ENCODE measurements at places on chromosomes 11 and 22.

GRCh38 chr11:32224580-32224979, 133.7 kb downstream of the RCN1 start:
- DNase-seq = no peak

DNA sequence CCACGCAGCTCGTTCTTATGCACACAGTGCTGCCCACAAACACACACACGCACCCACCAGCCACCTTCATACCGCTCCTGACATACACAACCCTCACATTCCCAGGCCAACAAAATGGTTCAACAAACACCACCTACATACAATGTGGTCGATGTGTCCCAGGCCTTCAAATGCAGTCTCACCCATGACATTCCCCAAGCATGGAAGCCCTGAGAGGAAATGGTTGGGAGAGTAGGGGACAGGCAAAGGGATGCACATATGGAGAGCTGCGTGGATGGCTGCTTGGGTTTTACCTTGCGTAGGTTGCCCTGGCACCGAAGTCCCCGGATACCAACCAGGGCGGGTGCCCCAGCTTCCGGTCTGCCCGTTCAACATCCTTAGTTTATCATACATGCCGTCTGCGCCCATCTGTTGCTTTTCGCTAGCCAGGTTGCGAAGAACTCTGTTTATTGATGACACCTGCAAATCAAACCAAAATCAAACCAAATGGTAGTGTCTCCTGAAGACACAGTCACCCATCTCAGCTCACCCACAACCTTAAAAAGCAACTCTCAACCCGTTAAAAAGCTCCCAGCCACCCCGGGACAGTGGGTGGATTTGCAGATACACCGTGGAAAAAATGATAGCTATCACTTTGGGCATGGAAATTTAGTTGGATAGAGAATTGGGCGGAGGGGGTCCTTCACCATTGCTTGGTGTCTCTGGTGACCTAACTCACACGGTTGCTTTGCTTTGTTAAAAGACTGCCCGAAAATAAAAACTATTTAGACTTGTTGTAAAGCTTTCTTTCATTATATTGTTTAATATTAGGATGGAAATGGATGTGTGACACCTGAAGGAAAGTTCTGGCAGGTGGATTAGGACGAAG, 10.5 kb downstream of the PAX6 start:
- DNase-seq = no peak

GRCh38 chr11:80424012-80424695, 983.3 kb upstream of the TENM4 start:
- no peak for DNase-seq

GRCh38 chr22:25067851-25068421, 115.4 kb downstream of the KIAA1671 start:
- DNase-seq = no peak

DNA sequence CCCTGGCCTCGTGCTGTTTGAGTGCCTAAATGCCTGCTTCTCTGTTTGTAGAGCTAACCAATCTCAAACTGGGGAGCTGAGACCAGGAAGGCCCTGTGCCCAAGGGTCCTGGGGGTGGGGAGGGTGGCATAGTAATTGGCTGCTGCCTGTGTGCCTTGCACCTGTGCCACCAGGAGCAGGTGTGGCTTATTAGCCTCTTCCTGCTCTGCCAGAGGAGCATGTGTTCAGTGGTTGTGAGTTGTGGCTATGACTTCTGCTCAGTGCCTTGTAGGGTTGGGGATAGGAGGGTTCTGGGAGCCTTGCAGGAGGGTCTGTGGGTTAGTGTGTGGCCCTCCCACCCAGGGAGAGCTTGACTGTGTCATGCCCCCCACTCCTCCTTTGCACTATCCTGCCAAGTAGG, 109.2 kb downstream of the ZBTB16 start:
- no peak for DNase-seq

- DNase-seq = no peak
Observed at GRCh38 chr22:30490399-30490798, 15.1 kb downstream of the SEC14L4 start.

DNA sequence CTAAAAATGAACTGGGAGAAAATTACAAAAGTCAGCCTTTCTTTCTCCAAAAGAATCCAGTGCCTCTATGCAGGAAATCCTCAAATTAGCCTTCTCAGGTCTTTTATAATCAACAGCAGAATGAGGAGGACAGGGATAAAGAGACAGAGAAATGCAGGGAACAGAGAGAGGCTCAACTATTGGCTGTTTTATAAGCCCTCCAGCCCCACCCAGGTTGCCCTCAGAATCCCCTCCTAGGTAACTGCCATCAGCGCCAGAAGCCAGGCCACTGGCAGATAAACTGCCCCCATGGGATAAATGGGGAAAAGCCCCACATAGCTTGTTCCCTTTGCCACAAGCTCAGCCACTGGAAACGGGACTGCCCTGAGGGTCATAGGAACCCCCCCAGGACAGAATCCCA, 10.9 kb upstream of the HMOX1 start:
- no peak for DNase-seq

DNA sequence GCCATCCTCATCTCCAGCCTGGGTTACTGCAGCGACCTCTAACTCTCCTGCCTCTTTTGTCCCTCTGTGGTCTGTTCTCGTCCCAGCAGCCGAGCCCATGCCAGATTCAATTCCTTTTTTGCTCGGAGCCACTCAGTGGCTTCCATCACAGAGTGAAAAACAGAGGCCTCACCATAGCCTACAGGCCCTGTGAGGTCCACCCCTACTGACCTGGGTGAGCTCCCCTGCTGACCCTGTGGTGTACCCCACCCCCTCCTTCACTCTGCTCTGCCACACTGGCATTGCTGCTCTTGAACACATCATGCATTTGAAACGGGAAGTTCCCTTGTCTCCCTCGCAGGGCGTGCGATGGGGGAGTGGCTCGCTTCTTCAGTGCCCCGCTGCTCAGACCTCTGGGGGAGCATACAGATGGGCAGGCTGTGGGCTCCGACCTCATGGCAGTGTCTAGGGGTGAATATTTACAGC, 2.1 kb downstream of the AIP start:
- no peak for DNase-seq
